ENCODE measurements at places on chromosomes 2 and 18. TPM values are rescaled to one million over a fixed set of nuclear protein-coding genes. Genes with fewer than 3 reads are reported as not detected.

CHRND gene
- not detected for total RNA-seq

PRPF40A gene
- total RNA-seq = 145 TPM

LDLRAD4 gene
- 2.0 TPM for total RNA-seq

UPP2 gene
- not detected for total RNA-seq

UGGT1 gene
- 72.9 TPM for total RNA-seq

ING5 gene
- 22.0 TPM for total RNA-seq

NMUR1 gene
- under 0.01 TPM for total RNA-seq

SLC23A3 gene
- 1.1 TPM for total RNA-seq

DSEL gene
- 7.8 TPM for total RNA-seq

FLACC1 gene
- 1.0 TPM for total RNA-seq

RAD51AP2 gene
- not detected for total RNA-seq

ANO7 gene
- total RNA-seq = 0.45 TPM

LBX2 gene
- total RNA-seq = 1.4 TPM

PLEK gene
- 0.09 TPM for total RNA-seq

MITD1 gene
- 31.6 TPM for total RNA-seq

TUBB8B gene
- not detected for total RNA-seq

PXDN gene
- total RNA-seq = 313 TPM

PLGLB1 gene
- total RNA-seq = 0.18 TPM

SCYGR4 gene
- total RNA-seq = not detected

TDRD15 gene
- under 0.01 TPM for total RNA-seq

SERPINB7 gene
- not detected for total RNA-seq

BMP10 gene
- total RNA-seq = not detected

CPLX4 gene
- not detected for total RNA-seq

CNTNAP5 gene
- total RNA-seq = 0.09 TPM

RAB12 gene
- total RNA-seq = 64.1 TPM

POLE4 gene
- total RNA-seq = 27.4 TPM

ICOS gene
- total RNA-seq = not detected

PIEZO2 gene
- total RNA-seq = 56.4 TPM

SKA1 gene
- total RNA-seq = 15.0 TPM

SPHKAP gene
- total RNA-seq = not detected

UGT1A7 gene
- total RNA-seq = not detected

CELF4 gene
- total RNA-seq = not detected

DSC3 gene
- total RNA-seq = 0.38 TPM
